ENCODE measurements at places on chromosomes 7 and 10. TPM values are rescaled to one million over a fixed set of nuclear protein-coding genes. Genes with fewer than 3 reads are reported as not detected.

The PDK4 gene
- total RNA-seq: 9.4 TPM

The IDI1 gene
- 31.2 TPM for total RNA-seq

The GPR15LG gene
- not detected for total RNA-seq

The CYP2C18 gene
- 0.11 TPM for total RNA-seq

The PTPRE gene
- 4.0 TPM for total RNA-seq

The FZD1 gene
- 2.2 TPM for total RNA-seq

The NAT16 gene
- 0.29 TPM for total RNA-seq

Measured in A549 treated with ZK216348 at 1 μM for 4 hours (cell line).